Mucosa of descending colon (tissue), 3 donors: ENCODE measurements at places on chromosomes 16 and 17. TPM values are rescaled to one million over a fixed set of nuclear protein-coding genes. Genes with fewer than 3 reads are reported as not detected.

Gene ATP2A1
- total RNA-seq = 1.7 TPM

Gene ZNF385C
- total RNA-seq = 0.41 TPM

Gene PDIA2
- total RNA-seq = 0.23 TPM

Gene SMIM5
- 20.7 TPM for total RNA-seq

Gene SSTR5
- total RNA-seq = not detected

Gene SLC5A2
- 0.47 TPM for total RNA-seq

Gene HES7
- total RNA-seq = not detected

Gene MYL11
- total RNA-seq = 1.6 TPM

Gene MSLN
- total RNA-seq = 4.7 TPM

Gene TMED6
- total RNA-seq = 2.3 TPM

Gene NPIPB9
- total RNA-seq = 6.4 TPM

Gene AOC2
- total RNA-seq = 2.1 TPM

Gene ATP6V0C
- 261 TPM for total RNA-seq

Gene KRTAP4-5
- total RNA-seq = not detected

Gene TMC5
- total RNA-seq = 73.4 TPM

Gene CCL8
- 2.7 TPM for total RNA-seq

Gene UBB
- total RNA-seq = 1,606 TPM

Gene CACNG3
- total RNA-seq = not detected

Gene ZFHX3
- 36.0 TPM for total RNA-seq

Gene GEMIN4
- 16.4 TPM for total RNA-seq

Gene PRAC1
- 137 TPM for total RNA-seq

Gene TNFAIP1
- 36.8 TPM for total RNA-seq

Gene KRT36
- total RNA-seq = not detected

Gene TP53TG3C
- total RNA-seq = not detected

Gene EXOSC6
- total RNA-seq = 29.3 TPM

Gene SLC16A11
- total RNA-seq = 1.3 TPM

Gene RAB37
- 4.3 TPM for total RNA-seq

Gene FAM117A
- 22.0 TPM for total RNA-seq

Gene CHAD
- total RNA-seq = 5.8 TPM

Gene ABCC6
- 26.4 TPM for total RNA-seq

Gene RDM1
- 1.3 TPM for total RNA-seq

Gene TEKT1
- not detected for total RNA-seq
